ENCODE measurements at places on chromosomes 12 and 14.

DNA sequence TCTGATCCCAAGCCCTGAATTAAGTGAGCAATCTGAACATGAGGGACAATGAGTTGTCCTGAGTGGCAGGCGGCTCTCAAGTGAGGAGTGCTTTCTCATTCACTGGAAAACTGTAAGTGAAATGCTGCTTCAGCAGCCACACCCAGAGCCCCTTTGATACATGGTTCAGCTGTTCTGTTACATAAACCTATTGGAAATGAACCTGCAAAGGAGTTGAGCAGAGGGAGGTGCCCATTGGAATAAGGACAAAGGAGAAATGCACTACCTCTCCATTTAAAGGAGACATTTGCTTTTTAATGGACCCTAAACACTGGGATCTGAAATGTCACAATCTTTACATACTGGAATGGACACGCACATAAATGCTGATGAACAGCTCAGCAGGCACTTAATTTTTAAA, 169.9 kb downstream of the CACNA1C start:
- DNase-seq, result no peak

GRCh38 chr14:55451950-55452349, 11.5 kb upstream of the TBPL2 start:
- DNase-seq, result no peak

DNA sequence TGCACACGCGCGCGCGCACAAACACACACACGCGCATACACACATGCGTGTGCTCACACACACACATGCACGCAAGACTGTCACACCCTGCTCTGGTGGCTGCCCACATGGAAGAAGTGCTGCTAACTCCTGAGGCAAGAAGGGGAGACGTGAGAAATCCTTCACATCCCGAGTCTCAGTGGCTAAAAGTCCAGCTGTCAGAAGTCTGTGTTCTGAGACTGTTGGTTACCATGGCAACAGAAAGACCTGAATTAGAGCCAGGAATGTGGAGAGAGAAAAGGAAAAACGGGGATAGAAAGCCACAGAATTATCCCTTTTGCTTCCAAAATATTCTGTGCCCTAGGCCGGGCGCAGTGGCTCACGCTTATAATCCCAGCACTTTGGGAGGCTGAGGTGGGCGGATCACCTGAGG, 71.2 kb downstream of the PPFIBP1 start:
- DNase-seq, result no peak

DNA sequence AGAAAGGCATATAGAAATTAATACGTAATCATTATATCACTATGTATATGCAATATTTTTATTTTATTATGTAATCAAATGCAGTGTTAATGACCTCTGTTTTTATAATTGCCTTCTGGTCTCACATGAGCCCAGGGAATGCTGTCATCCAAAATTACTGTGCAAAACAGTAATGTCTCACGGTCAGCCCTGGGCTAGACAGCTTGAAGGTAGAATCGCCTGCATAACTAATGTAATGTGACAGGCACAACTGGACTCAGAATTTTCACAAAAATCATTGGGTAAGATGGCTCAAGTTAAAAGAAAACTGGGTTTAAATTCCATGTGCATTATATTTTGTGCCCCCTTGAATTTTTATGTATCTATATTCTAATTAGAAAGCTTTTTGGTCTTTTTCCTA, 293.3 kb downstream of the PPFIA2 start:
- peak; percentile 15 for DNase-seq

- DNase-seq, result no peak
Measured at GRCh38 chr12:76176940-76177339, 92.5 kb upstream of the NAP1L1 start.

DNA sequence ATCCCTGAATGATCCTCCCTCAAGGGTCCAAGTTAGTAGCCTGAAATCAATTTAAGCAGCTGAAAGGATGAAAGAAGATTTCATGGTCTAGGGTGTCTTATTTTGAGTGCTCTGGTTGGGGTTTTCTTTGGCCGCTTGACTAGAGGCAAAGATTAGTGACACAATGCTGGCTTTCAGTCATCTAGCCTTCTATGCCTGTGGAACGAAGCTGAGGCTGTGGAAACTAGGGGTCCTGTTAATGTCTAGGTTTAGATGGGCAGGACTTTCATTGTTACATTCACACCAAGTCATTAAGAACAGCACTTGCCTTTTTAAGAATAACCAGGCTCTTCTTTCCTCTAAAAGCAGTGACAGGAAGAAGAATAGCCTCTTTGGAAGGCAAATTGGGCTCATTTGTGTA, 253.8 kb upstream of the E2F7 start:
- no peak for DNase-seq

GRCh38 chr14:91723501-91723900, 8.4 kb downstream of the CATSPERB start:
- no peak for DNase-seq

DNA sequence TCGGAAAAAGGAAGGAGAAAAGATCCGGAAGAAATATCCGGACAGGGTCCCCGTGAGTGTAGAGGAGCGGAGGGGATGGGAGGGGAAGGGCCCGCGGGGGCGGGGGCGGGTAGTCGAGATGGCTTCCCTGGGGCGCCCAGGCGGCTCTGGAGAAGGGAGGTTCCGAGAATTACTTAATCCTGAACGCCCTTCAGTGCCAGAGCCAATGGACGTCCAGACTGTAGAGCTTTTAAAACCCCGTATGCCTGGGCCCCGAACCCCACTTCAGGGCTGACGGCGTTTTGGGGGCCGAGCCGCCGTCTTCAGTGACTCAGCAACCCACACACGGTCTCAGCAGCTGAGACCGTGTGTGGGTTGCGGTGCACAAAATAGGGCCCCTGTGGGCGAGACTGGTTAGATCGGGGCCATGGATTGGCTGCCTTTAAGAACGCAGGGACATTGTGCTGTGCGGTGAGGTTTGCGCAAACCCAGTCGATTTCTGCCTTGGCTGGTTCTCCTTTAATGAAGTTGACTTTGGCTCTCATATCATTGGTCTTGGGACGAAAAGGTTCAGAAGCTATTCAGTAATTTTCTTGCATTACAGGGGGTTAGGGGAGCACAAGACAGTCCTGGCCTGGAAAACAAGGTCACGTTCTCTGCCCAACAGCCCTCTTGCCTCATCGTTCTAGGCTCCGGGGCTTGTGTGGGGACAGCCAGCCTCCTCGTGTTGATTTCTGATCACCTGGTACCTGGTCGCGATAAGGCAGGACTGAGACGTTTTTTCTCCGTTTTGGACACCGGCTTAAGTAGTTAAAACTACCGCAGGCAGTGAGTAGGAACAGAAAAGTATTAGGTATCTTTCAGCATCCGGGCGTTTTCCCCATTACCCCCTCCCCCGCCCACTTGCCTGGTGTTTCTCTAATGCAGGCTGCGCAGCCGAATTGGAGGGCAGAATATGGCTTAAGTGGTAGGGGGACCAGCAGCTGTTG, 775 bp downstream of the GABARAPL1 start:
- no peak for DNase-seq

DNA sequence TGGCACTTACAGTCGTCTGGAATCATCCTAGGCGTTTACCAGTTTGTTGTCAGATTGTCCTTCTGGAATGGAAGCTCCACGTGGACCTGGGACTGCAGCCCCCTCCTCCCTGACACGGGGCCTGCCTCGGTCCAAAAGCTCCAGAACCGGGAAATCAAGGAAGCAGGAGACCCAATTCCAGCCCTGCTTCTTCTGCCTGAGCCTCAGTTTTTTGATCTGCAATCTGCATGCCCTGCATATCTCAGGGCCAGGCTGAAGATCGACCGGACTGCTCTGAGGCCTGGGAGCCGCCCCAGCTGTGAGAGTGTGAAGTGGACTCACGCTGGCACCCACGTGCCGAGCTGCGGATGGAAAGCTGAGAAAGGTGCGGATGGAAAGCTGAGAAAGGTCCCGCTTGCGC, 98.6 kb downstream of the SETD3 start:
- DNase-seq, result no peak

GRCh38 chr12:57459750-57460467, at the start of gene GLI1:
Gene GLI1 (plus strand): TSS chr12:57459785. CDS start chr12:57463692, 3,907 bp downstream.
- DNase-seq, result no peak

DNA sequence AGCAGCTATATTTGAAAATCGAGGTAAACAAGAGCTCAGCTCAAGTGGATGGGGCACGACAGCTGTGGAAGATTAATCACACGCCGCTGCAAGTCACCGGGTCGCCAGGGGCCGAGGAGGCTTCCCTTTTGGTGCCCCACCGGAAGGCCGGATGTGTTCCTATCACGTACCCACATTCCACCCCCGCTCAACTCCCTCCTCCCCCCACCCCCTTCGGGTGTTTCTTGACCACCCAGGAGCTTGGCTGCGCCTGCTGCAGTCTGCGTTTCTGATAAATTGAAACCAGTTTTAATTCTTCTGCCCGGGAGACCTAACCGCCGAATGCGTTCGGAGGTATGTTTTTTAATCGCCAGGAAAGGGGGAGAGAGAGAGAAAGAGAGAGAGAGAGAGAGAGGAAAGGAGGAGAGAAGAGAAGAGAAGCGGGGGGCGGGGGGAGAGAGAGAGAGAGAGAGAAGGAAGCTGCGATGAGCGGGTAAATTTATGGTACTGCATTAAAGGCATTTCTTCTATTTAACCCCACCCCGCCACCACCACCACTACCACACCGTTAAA, 1.8 kb downstream of the SLC8A3 start:
- no peak for DNase-seq

- no peak for DNase-seq
Measured at GRCh38 chr12:114321524-114321923, 84.4 kb downstream of the TBX5 start.

- DNase-seq, result no peak
Measured at GRCh38 chr12:117046011-117046369, 53.2 kb downstream of the TESC start.

DNA sequence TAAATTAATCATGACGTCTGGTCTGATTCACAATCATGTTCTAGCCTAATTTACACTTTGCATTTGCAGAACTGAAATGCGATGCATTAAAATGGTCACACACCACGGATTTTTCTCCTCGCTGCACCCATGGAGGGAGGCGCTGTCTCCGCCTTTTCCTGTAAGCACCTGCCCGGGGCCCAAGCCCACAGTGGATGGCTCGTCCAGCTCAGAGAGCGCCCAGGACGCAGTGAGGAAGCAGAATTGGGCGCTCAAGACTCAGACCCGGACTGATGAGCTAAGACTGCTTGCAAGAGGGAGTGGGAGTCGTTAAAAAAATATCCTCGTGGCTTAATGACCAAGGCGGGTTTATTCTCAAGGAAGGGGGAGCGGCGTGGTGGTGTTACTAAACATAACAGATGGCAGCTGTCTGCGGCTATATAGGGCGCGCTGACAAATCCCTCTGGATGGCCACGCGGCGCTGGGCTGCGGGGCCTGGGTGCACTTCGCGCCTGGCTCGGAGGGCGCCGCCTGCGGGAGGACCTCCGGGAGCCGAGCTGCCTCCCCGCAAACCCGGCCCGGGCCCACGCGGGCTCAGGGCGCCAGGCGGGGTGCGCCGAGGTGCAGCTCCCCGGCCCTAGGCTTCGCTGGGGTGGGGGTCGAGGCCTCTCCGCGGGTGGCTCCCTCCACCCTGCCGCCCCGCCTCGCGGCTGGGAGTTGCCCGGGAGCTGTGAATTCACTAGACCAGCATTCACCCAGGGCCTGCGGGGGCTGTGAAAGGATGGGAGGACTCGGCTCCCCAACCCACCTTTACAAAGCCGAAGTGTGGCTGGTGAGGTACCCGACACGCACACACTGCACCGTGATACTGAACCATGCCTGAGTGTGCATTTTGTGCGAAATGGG, 78.7 kb downstream of the PPM1A start:
- DNase-seq, result peak; percentile 48

DNA sequence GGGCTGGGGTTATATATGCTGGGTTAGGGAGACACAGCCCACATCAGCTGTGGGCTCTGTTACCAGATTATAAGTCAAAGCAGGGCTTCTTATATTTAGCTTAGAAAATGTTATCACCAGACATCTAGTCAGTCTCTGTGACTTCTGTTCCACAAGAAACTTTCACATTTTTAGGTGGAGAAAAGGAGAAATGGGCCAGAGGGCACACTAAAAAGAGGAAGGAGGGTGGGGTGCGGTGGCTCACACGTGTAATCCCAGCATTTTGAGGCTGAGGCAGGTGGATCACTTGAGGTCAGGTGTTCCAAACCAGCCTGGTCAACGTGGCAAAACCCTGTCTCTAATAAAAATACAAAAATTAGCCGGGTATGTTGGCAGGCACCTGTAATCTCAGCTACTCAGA, 28.0 kb upstream of the SLC38A1 start:
- DNase-seq, result no peak

DNA sequence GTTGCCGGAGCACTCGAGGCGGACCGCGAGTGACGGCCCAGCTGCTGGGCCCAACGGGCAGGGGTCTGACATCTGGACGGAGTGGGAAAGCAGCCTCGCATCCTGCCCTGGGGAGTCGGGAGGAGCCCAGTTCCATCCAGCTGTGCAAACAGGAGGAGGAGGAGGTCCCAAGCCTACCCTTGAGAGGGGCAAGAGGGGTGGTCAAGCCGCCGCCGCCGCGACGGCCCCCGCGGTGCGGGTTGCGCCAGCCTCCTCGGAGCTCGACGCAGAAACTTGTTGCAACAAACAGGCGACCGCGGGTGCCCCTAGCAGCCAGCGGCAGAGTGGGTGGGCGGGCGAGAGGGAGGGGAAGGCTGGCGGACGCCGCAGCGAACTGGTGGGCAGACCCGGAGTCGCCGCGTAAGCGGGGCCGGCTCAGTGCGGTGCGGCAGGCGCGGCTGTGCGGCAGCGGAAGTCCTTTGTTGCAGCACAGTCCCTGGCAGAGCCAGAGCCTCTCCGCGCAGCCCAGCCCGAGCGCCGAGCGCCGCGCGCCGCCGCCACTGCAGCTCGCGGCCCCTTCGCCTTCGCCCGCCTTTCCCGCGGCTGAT, at the start of gene ZBTB1:
TSS of gene ZBTB1 (plus strand) at position 461 of the 587 bp plus-strand sequence. CDS start 16,735 bp downstream, outside the sequence.
- peak; percentile 74 for DNase-seq

DNA sequence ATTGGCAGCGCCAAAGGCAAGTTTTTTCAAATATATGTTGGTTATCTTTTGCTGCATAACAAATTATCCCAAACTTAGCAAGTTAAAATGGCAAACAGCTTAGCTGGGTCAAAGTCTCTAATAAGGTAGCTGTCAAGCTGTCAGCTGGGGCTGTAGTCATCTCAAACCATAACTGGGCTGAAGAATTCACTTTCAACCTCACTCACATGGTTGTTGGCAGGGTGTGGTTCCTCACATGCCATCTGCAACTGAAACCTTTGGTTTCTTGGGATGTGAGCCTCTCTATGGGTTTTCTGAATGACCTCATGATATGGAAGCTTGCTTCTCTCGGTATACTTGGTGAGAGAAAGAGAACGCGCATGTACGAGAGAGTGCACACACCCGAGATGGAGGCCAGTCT, 125.4 kb downstream of the LRIG3 start:
- no peak for DNase-seq

DNA sequence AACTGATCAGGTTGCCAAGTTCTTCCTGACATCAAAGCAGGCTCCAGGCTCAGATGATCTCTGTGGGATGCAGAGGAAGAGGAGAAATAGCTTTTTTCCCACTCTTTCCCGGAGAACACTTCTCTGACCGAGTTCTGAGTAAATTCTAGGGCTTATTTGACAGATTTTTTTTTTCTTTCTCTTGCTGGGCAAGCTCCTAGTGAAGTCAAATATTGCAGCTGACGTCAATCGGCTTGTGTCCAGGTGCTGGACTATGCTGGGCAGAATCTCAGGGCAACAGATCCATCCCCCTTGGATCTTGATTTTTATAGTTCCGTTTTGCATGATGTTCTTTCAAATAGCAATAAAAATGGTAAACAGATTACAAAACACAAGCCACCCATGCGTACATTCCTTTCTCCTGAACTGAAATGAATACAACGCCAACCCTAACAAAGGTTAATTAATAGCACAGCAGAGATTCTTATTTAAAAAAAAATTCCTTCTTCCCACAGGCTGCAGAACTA, 182.2 kb downstream of the NOVA1 start:
- no peak for DNase-seq

Data from DMS 273 treated with DMSO at 0.1 percent for 48 hours (cell line).